Mesothelial cell of epicardium (in vitro differentiated cells): ENCODE measurements at places on chromosomes 5 and 9.
A peak's percentile ranks its signal among the peaks of the same experiment; 100 is the strongest.

DNA sequence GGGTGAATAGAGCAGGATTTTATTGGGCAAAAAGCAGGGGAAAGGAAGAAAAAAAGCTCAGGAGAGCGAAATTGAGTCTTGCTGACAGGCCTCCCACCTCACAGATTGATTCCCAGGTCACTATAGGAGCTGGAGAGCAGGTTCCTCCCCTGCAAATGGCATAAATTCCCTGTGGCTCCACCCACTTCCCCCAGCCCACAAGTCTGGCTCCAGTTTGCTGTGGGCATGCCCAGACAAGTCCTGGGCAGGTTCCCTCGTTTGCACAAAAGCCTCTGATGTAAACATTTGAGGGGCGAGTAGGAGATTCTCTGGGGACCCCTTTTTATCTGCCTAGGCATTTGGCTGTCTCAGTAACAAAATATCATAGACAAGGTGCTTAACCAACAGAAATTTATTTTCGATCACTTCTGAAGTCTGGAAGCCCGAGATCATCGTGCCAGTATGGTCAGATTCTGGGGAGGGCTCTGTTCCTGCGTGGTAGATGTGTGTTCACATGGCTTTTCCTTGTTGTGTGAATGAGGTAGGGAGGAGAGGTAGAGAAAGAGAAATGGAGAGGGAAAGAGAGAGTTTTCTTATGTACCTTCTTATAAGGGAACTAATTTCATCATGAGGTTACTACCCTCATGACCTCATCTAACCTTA, 614.5 kb downstream of the MAT2B start:
- DNase-seq: no peak

GRCh38 chr5:126535856-126536545, 59.0 kb downstream of the ALDH7A1 start:
- no peak for DNase-seq

DNA sequence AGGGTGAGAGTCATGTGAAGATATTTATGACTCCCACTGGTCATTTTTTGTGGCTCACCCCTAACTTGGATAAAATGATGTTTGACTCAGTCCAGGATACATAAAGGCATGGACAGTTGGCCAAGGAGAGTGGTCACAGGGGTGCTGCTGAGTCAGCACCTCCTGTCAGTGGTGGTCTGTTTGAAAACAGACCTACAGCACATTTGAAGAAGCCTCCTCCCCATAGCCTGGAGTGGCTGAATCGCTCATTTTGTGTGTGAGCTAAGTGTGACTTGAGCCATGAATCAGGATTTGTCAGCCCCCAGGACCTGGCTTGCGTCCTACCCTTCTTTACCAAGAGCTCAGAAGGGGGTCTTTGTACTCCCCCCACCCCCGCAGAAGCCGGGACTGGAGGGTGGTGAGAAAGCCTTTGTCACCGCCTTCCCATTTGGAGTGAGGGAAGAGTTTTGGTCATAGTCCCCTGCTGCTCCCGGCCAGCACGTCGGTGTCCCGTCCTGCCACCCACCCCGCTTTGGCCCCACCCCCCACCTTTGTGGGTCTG, 35.6 kb downstream of the TRIO start:
- no peak for DNase-seq

GRCh38 chr5:139103762-139104161, 94.4 kb downstream of the SIL1 start:
- DNase-seq: no peak

DNA sequence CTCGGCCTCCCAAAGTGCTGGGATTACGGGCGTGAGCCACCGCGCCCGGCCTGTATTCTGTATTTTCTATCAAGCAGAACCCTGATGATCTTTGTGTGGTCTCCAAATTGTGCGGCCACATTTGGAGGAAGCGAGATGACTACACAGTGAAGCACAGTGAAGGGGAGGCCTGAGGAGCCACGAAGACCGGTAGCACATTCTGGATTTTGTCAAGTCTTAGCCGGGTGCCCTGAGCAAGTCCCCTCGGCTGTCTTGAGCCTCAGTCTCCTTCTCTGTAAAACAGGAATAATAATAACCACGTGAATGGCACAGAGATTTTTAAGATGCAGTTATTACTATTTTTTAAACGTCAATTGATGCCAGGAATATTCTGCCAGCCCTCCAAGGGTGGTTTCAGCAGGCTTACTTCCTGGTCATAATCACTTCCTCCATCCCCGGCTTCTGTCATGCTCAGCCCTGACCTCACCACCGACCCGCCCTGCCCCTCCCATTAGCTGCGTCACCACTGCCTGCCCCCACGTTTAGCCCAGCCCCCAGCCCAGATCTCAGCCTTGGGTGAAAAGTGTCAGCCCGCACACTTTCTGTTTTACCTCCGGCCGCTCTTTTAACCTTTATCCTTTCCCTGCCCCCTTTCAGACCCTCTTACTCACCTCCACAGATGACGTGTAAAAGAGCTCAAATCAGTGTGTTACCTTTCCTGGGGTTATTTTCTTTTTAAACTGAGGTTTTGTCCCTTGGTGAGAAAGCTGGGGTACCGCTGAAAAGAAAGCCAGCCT, 27.0 kb upstream of the ERGIC1 start:
- DNase-seq: no peak

DNA sequence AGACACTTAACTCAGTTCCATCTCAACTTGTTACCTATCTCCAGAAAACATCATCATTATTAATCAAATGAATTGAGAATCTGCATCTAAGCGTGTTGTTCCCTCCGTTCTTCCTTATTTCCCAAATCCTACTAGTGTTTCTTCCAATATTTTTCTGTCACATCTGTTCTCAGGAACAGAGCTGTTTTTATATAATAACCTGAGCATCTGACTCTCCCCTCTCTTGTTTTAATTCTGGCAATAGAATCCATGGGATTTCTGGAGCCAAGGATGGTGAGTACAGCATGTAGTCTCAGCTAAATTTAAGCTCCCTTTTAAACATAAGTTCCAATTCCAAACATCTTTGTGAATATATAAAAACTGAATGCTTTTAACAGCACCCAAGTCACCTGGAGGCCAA, 558.3 kb downstream of the DTWD2 start:
- DNase-seq: no peak

- peak; percentile 24 for DNase-seq
These were observed 30.7 kb downstream of the EXOC3 start for GRCh38 chr5:473551-474192.

GRCh38 chr9:109629615-109630014, 131.5 kb upstream of the PTPN3 start:
- no peak for DNase-seq
